Cardiac atrium fibroblast (primary cell): ENCODE measurements at places on chromosomes 12 and 14. TPM values are rescaled to one million over a fixed set of nuclear protein-coding genes. Genes with fewer than 3 reads are reported as not detected.

RFX4 gene
- total RNA-seq: not detected in 2 replicates

HOXC4 gene
- not detected in 2 replicates for total RNA-seq

TAS2R14 gene
- total RNA-seq: 0.54 and 1.8 TPM in 2 replicates

RPL10L gene
- total RNA-seq: not detected in 2 replicates

CIT gene
- total RNA-seq: 2.0 and 7.0 TPM in 2 replicates

CYP46A1 gene
- under 0.01 and 1.4 TPM in 2 replicates for total RNA-seq

CLEC4D gene
- total RNA-seq: not detected in 2 replicates

LRFN5 gene
- 1.3 and 1.6 TPM in 2 replicates for total RNA-seq

PLD4 gene
- total RNA-seq: not detected in 2 replicates

CLEC4C gene
- total RNA-seq: not detected in 2 replicates

MORN3 gene
- total RNA-seq: 0.90 TPM in 1 of 2 replicates, not detected in the other

GPR137C gene
- total RNA-seq: 0.18 and 0.49 TPM in 2 replicates

AJUBA gene
- total RNA-seq: 28.0 and 32.2 TPM in 2 replicates

GLIPR1L1 gene
- total RNA-seq: not detected in 2 replicates

PMEL gene
- 3.1 and 9.9 TPM in 2 replicates for total RNA-seq

RDH12 gene
- total RNA-seq: not detected in 2 replicates

SLC5A8 gene
- not detected in 2 replicates for total RNA-seq

PRB2 gene
- total RNA-seq: not detected in 2 replicates

C14orf132 gene
- 2.0 and 3.7 TPM in 2 replicates for total RNA-seq

SYNDIG1L gene
- not detected in 2 replicates for total RNA-seq

KLHL33 gene
- 0.49 TPM in 1 of 2 replicates, not detected in the other for total RNA-seq

RHOJ gene
- total RNA-seq: 4.2 and 19.3 TPM in 2 replicates

ASCL1 gene
- not detected in 2 replicates for total RNA-seq

TUBA1C gene
- 449 and 490 TPM in 2 replicates for total RNA-seq

TMEM30B gene
- total RNA-seq: 0.18 TPM in 1 of 2 replicates, not detected in the other

FOXG1 gene
- not detected in 2 replicates for total RNA-seq

OSBPL8 gene
- total RNA-seq: 41.0 and 60.9 TPM in 2 replicates

DHRS2 gene
- total RNA-seq: 5.5 TPM in 1 of 2 replicates, not detected in the other

LRRK2 gene
- 1.1 and 1.4 TPM in 2 replicates for total RNA-seq

KLHDC1 gene
- 2.5 and 2.6 TPM in 2 replicates for total RNA-seq

DERA gene
- 29.2 and 41.5 TPM in 2 replicates for total RNA-seq

CLEC2A gene
- total RNA-seq: not detected in 2 replicates

NGB gene
- not detected in 2 replicates for total RNA-seq

PMCH gene
- not detected in 2 replicates for total RNA-seq

C12orf76 gene
- total RNA-seq: 7.6 and 12.5 TPM in 2 replicates

STAC3 gene
- not detected in 2 replicates for total RNA-seq

AREL1 gene
- 30.1 and 31.6 TPM in 2 replicates for total RNA-seq

PLEKHG7 gene
- total RNA-seq: not detected in 2 replicates

POTEM gene
- total RNA-seq: not detected in 2 replicates

RBP5 gene
- total RNA-seq: not detected in 2 replicates

TBX5 gene
- total RNA-seq: 0.90 and 4.4 TPM in 2 replicates

SMIM41 gene
- total RNA-seq: not detected in 2 replicates

CDKL1 gene
- 4.1 and 6.9 TPM in 2 replicates for total RNA-seq

BCAT1 gene
- 92.4 and 178 TPM in 2 replicates for total RNA-seq

CS gene
- total RNA-seq: 71.7 and 119 TPM in 2 replicates

TCL1B gene
- total RNA-seq: not detected in 2 replicates

TAMALIN gene
- 6.8 and 20.4 TPM in 2 replicates for total RNA-seq
